Activated CD4-positive, alpha-beta memory T cell treated with anti-CD3 and anti-CD28 coated beads, Interleukin-2, amount 10 ng/mL, durations not matched to agents 7 days and 5 days (primary cell): ENCODE measurements at places on chromosomes 1 and 21.

- H3K27ac ChIP-seq: no peak overlapping the region
- peaks cover 51% of the 10 kb centered on the region for H3K36me3 ChIP-seq
Observed at GRCh38 chr1:51776408-51776807, 102.1 kb downstream of the NRDC start.

GRCh38 chr1:41901551-41901950 lies 17.2 kb downstream of the HIVEP3 start:
- H3K36me3 ChIP-seq: peaks cover 7% of the 10 kb centered on the region
- H3K27ac ChIP-seq: peak overlapping the region; percentile 78
- peaks cover 79% of the 10 kb centered on the region for H3K4me1 ChIP-seq
- DNase-seq: no peak

- no peak overlapping the region for H3K27ac ChIP-seq
- peaks cover 31% of the 10 kb centered on the region for H3K4me1 ChIP-seq
- H3K4me3 ChIP-seq: no peak overlapping the region
- no peak for DNase-seq
Observed at GRCh38 chr1:93613898-93614297, 67.7 kb downstream of the BCAR3 start.

DNA sequence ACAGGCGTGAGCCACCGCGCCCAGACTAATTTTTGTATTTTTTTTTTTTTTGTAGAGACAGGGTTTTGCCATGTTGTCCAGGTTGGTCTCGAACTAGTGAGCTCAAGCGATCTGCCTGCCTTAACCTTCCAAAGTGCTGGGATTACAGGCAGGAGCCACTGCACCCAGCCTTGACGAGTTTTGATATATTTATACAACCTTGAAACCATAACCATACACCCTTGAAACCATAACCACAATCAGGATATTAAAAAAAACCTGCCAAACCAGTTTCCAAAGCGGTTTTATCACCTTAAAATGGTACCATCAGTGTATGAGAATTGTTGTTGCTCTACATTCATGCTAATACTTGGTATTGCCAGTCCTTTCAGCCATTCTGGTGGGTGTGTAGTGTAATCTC lies 3.7 kb upstream of the PHACTR4 start:
- H3K36me3 ChIP-seq: peaks cover 7% of the 10 kb centered on the region
- H3K4me1 ChIP-seq: peaks cover 22% of the 10 kb centered on the region
- no peak overlapping the region for H3K27ac ChIP-seq
- H3K27me3 ChIP-seq: peaks cover 4% of the 10 kb centered on the region
- no peak for DNase-seq

- no peak overlapping the region for H3K4me3 ChIP-seq
- H3K4me1 ChIP-seq: peaks cover 53% of the 10 kb centered on the region
- DNase-seq: no peak
- peak overlapping the region; percentile 78 for H3K27ac ChIP-seq
- H3K27me3 ChIP-seq: no peaks in the 10 kb centered on the region
Observed at GRCh38 chr1:53292690-53293089, 35.2 kb downstream of the LRP8 start.
